Activated gamma-delta T cell (primary cell): ENCODE measurements at places on chromosomes 1 and 21.

DNA sequence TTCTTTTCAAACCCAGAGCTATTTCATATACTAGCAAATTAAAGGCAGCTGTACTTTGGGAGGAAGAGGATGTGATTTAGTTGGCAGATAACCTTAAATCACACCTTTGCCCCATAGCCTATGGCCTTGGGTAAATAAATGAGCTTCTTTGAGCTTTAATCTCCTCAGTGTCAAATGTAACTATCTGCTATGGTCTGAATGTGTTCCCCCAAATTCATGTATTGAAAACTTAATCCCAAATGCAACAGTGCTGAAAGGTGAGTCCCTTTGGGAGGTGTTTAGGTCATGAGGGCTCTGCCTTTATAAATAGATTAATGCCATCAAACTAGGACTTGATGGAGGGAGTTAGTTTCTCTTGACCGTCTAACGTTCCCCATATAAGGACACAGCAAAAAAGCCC lies 85.8 kb downstream of the LTN1 start:
- no peak for DNase-seq

DNA sequence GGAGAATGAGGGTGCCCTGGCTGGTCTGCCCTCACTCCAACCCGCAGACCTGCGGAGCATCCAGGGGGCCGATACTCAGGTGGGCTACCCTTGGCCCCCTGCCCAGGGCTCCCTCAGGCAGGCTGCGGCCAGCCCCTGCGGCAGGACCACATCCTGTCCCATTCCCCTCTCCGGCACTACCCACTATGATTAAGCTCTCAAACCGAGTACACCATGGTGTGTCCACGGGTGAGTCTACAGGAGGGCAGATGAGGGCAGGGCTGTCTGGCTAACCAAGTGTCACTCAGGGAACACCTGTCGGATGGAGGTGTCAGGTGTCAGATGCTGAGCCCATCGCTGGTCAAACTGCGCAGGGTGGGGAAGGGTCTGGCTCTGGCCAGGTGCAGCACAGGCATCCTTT lies 47.2 kb downstream of the SLC66A1 start:
- no peak for DNase-seq

DNA sequence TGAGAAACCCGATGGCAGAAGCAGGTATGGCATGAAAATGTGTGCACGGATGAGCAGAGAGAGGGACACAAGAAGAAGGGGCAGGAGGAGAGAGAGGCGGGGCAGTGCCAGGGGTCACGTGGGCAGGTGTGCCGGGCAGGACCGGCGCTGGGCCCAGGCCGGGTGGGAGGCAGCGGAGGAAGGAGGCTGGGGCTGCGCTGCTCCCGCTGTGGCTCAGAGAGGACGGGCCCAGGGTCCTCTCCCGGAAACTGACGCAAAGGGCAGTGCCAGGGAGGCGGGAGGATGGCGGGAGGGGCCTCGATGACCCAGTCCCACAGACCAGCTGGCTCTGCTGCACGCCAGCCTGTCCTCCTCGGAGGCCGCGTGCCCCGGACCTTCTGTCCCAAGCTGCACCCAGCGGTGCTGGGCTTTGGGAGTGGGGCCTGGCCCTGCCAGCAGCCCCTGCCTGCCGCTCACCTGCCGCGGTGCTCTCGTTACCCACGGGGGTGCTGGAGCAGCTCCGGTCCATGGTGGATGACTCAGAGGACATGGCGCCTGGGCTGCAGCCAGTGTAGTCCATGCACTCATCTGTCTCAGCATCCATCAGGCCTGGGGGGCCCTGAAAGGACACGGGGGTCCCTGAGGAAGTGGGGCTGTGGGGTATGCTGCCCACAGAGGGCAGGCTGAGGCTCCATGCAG lies 153.9 kb downstream of the CASZ1 start:
- no peak for DNase-seq

GRCh38 chr1:30173560-30173959 lies 549.8 kb downstream of the MATN1 start:
- no peak for DNase-seq

- DNase-seq, result no peak
Observed at GRCh38 chr1:226937940-226938725, 2.0 kb upstream of the COQ8A start.

GRCh38 chr1:77313491-77313890 lies 31.7 kb downstream of the AK5 start:
- DNase-seq, result no peak

- DNase-seq, result no peak
Observed at GRCh38 chr1:162904023-162904422, 43.0 kb upstream of the CCDC190 start.

DNA sequence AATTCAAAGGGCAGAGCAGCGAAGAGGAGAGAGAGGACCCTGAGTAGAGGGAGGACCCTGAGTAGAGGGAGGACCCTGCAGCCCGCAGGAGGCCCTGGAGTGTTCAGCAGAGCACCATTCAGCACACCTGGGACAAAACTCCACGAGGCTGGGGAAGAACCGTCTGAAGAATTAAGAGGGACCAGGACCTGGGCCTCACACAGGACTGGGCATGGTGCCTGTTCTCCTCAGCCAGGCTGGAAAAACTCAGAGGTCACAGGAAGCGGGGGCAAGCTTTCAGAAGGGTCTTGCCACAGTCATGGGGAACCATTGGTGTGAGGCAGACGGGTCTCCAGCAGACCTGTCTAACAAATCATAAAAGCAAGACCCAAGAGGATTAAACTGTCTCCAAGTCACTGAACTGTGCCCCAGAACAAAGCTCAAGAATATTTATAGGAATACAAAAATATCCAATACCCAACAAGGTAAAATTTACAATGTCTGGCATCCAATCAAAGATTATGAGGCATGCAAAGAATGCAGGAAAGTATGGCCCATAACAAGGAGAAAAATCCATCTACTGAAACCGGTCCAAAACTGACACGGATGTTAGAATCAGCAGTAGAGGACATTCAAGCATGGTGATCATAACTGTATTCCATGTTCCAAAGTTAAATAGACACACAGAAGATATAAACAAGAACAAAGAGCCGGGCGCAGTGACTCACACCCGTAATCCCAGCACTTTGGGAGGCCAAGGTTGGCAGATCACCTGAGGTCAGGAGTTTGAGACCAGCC lies 30.6 kb downstream of the MORN1 start:
- DNase-seq, result no peak

GRCh38 chr1:35825255-35825654 lies 17.4 kb downstream of the AGO4 start:
- DNase-seq, result no peak

DNA sequence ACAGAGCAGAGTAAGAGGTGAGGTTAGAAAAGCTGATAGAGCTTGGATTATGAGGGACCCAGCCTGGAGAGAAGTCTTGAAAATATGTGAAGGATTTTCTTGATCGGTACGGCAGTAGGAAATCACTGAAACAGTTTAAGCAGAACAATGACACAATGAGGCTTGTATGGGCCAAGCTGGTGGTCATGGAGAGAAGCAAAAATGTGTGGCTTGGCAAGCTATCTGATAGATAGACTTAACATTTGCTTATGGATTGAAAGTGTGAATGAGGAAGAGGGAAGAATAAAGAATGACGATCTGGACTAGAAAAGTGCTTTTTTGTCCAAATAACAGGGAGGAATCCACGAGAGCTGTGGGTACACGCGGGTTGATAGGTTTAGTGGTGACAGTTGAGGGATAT lies 15.4 kb upstream of the XPR1 start:
- no peak for DNase-seq

GRCh38 chr1:16905110-16905867 lies 9.5 kb downstream of the RNU1-2 start:
- no peak for DNase-seq

- DNase-seq, result no peak
Observed at GRCh38 chr1:43427941-43428340, 25.8 kb downstream of the HYI start.

DNA sequence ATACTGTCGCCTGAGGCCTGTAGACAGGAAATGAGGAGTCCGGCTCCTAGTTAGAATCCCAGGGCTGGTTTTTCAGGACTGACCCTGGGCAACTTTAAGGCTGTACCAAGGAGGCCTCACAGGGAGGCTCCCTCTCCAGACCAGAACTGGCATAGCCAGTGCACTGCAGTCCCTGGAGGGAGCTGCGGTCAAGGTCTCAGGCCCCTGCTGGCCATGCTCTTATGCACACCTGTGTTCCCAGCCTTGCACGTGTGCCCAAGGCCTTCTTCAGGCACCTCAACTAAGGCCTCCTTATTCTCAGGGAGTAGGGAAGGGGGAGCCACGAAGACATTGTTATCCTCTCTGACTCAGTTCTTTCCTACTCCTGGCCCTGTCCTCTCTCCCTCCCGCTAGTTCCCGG lies 22.0 kb upstream of the IFNAR1 start:
- no peak for DNase-seq

DNA sequence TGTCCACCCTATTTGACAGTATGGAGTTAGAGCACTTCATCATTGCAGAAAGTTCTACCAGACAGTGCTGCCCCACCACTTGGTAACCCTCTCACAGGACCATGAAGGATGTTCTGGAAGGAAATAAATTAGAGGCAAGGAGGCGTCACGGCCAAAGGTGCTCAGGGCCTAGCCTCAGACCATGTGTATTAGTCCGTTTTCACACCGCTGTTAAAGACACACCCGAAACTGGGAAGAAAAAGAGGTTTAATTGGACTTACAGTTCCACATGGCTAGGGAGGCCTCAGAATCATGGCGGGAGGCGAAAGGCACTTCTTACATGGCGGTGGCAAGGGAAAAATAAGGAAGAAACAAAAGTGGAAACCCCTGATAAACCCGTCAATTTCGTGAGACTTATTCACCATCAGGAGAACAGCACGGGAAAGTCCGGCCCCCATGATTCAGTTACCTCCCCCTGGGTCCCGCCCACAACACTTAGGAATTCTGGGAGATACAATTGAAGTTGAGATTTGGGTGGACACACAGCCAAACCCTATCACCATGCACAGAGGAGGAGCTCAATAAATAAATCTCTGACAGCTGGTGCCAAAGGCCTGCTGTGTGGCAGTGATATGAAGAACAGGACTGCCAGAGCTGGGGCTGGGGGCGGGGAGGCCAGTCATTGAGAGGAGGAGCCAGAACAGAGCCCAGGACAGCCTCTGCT lies 75.8 kb downstream of the FHAD1 start:
- DNase-seq, result no peak

DNA sequence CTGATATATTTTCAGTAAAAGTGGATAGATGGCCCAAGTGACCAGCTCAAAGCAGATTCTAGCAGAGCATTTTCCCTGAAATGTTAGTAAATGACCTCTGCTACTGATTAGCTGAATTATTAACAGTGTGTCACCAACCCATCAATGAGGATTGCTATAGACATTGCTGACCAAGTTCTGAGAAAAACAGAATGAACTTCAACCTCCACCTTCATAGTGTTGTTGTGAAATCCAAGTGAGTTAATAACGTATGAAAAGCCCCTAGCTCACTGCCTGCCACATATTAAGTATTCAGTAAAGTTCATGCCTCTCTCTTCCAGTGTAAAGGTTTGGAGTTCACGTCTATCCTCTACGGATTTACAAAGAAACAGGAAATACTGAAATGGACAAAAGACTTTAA lies 15.8 kb downstream of the PLPP3 start:
- no peak for DNase-seq

- DNase-seq, result no peak
Observed at GRCh38 chr21:33976082-33977016, 60.7 kb upstream of the ATP5PO start.

- DNase-seq, result no peak
Observed at GRCh38 chr21:25002676-25003075, 604.6 kb downstream of the MRPL39 start.

GRCh38 chr1:191536791-191537429 lies 621.4 kb upstream of the RGS18 start:
- no peak for DNase-seq

GRCh38 chr1:203424861-203425662 lies 50.5 kb upstream of the PRELP start:
- no peak for DNase-seq

DNA sequence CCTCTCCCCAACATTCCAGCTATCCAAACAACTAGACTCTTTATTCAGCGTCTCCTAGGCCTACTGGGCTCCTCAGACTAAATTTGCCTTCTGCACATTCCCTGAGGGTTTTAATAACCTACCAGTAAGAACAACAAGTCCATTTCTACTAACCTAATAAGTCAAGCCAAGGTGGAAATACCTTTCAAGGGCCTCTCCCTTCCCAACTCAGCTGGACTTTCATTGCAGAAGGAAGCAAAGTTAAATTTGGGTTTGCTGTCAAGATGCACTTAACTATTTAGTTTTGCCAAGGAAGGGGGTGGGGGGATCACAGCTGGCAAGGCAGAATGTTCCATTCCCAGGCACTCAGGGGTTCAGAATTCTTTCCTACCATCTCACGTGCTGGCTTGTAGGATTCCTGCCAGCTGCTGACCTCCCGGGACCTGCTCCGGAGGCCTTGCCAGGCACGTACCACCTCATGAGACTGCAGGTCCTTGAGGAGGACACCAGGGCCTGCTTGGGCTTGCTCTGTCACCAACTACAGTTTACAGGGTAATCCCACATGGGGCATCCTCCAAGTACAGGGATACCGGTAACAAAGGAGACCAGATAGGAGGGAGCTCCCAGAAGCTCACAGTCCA lies 29.8 kb downstream of the SLC30A1 start:
- DNase-seq, result no peak

- no peak for DNase-seq
Observed at GRCh38 chr1:78009276-78009675, 4.5 kb downstream of the DNAJB4 start.

- no peak for DNase-seq
Observed at GRCh38 chr1:243441601-243442000, 185.8 kb downstream of the SDCCAG8 start.

DNA sequence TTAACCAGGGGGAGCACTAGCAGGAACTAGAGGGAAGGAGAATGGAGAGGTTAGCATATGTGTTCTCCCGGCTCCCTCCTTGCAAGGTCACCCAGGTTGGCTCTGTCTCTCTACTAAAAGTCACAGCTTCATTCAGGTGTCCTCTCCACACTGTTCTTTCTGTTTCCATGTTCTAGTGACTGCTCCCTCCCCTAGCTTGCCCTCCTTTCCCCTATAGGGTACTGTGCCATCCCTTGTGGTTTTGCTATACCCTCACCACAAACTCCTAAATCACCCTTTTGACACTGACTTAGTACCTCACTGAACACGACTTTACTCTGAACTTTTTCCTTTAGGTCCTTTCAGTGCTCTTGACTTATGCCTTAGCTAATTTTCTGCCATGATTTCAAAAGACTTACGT lies 389.3 kb downstream of the ST6GALNAC3 start:
- no peak for DNase-seq

- DNase-seq, result no peak
Observed at GRCh38 chr1:27584453-27584852, 19.5 kb downstream of the AHDC1 start.

DNA sequence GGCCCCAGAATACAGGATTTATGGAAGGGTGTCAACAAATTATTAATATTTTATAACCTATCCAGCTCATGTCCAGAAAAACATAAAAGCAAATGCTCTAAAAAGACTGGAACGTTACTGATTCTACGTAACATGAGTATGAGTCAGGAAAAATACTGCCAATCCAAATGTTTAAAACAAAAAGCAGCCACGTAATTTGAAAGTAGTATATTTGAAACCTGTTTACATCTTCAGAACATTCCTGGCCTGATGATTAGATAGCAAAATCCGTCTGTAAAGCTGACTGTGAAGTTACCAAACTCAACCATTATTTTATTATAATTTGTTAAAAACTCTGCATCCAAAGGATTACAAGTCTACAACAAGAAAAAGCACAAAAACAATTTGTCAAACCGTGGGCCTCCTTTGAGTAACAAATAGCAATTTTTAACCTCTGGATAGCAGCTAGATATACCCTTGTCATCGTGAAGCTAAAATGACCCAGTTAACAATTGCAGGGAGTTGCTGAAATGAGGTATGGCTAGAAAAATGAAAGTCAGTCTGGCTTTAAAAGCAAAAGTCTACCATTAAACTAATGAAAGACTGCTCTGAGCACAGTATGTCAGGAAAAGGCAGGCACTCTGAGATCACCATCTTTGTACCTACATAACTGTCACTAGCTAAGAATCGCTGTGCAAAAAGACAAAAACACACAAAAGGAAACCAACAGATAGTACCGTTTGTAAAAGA lies 1.2 kb downstream of the UBR4 start:
- DNase-seq, result no peak
